Posterior vena cava (tissue), 2 donors: ENCODE measurements at places on chromosomes 6 and 20.

DNA sequence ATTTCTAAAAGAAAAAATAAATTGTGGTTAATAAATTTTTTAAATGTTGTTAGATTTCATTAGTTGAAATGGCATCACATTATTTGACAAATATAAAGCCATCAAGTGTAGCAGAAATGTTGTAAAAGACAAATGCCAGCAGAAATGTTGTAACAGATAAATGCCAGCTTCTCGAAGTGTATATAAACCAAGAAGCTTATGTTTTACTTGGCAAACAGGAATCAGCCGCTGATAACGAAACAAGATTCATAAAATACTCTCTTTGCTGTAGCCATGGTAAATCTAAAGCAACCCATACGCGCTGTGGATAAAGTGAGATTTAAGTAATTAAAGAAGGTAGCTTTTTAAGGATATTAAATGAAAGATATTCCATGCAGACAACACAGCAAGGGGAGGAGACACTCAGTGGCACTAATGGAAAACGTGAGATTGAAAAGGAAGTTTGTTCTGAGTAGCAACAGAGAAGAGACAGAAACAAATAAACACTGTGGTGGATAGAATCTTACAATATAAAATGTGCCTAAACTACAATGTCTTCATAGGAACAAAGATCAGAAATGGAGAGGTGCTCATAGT is 29.6 kb downstream of the BTBD9 start:
- DNase-seq = no peak

GRCh38 chr20:38116409-38117165 is 48.5 kb downstream of the TGM2 start:
- no peak for DNase-seq

DNA sequence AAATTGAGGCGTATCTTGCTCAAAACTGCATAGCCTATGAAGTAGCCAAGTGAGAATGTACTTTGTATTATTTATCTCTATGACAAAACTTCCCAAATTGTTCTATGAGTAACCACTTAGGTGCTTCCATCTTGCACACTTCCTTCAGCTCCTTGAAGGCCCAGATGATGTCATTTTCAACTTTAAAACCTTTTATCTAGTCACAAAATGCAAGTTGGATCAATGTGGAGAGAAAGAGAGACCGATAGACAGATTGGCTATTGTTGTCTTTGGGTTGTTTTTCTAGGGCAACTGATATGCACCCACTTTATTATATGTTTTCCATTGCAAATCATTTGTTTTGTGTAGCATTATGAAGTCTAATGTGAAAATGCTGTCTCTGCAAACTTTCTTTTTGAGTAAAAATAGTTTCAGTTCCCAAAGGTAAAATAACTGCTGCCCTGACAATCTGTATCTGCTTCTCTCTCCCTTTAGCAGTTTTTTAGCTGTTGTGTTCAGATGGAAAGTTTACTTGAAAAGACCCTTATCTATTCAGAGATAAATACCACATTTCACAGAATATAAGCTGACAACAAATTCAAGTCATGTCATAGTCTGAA is 73.7 kb upstream of the CITED2 start:
- DNase-seq = no peak

GRCh38 chr6:7067305-7067704 is 40.5 kb upstream of the RREB1 start:
- DNase-seq = no peak

GRCh38 chr6:6912817-6913744 is 194.7 kb upstream of the RREB1 start:
- DNase-seq = no peak

DNA sequence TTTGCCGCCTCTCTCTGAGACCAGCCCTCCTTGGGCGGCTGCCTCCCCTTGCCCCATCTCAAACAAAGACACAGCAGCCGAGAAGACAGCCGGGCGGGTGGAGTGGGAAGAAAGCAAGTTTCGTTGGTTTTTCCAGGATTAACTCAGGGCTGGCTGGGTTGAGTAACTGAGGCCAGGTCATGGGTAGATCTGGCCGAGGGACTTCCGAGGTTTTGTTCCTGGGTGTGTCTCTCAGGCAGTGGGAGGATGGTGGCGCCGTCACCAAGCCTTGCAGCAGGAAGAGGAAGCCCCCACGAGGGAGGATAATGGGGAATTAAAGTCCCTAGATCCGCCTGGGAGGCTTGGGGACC is 167.2 kb downstream of the TTLL2 start:
- DNase-seq = no peak

- DNase-seq = no peak
Observed at GRCh38 chr6:25793970-25794369, 37.9 kb downstream of the SLC17A1 start.

- no peak for DNase-seq
Observed at GRCh38 chr6:12592634-12593033, 123.9 kb upstream of the PHACTR1 start.

DNA sequence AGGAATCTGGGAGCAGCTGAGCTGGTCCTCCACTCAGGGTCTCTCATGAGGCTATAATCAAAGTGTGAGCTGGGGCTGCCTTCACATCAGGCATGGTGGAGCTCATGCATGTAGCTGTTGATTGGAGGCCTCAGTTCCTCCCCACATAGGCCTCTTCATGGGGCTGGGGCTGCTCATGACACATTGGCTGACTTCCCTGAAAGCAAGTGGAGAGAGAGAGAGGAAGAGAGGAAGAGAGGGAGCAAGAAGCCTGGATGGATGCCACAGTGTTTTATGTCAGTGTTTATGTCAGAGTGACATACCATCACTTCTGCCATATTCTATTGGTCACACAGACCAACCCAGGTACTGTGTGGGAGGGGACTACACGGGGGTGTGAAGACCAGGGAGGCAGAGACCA is 43.8 kb downstream of the EYA2 start:
- DNase-seq = no peak
